ENCODE measurements at places on chromosomes 3 and 15.

DNA sequence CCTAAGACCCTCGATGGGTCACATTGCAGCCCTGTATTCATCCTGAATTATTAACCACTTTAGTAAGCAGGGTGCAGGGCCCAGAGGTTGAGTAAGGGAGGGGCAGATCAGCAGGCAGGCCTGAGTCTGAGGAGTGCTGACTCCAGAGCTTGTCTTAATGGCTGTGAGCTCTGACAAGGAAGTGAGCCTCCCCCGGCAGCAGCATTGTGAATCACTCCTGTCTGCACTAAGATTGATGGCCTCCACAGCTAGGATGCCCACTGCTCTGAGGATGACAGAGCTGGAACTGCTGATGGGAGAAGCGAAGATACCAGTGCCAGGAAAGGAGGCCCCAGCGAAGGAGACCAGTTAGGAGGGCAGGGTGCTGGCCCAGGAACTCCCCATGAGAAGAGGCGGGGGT, 46.5 kb upstream of the CCDC174 start:
- no peak for DNase-seq

DNA sequence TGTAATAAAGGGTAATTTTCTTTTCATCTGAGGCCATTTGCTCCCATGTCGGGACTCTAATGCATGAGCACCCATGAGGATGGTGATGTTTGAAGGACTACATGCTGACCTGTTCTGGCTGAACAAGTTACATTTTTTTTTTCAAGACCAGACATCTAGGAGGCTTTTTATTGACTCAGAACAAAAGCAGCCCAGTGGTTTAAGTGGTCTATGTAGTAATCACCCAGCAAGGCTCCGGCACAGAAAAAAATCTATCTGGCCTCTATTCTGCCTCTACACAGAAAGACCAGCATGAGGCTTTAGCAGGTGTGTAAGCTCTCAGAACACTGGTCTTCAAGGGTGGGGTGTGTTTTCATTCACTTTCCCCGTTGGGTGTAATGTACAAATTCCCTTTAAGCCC, 95.1 kb upstream of the ZBED2 start:
- no peak for DNase-seq

DNA sequence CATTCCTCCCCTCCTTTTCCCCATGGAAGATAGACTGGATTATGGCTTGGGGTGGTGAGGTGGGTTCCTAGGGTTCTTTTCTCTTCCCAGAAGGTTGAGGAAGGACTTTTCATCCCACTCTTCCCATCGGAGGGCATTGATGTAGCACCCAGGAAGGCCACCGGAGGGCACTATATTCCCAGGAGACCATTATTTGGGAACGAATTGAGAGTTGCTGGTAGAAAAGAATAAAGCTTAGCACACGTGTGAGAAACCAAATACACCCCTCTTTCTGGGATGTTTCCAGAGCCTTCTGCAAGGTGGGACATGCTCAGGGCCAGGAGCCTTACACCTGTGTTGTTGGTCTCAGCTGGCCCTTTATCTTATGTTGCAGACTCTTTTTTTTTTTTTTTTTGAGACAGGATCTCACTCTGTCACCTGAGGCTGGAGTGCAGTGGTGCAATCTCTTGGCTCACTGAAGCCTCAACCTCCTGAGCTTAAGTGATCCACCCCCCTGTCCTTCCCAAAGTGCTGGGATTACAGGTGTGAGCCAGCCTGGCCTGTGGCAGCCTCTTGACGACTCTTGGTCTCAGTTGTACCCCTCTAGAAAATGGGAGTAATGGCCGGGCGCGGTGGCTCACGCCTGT, 6.3 kb upstream of the CDC25A start:
- peak; percentile 75 for DNase-seq

DNA sequence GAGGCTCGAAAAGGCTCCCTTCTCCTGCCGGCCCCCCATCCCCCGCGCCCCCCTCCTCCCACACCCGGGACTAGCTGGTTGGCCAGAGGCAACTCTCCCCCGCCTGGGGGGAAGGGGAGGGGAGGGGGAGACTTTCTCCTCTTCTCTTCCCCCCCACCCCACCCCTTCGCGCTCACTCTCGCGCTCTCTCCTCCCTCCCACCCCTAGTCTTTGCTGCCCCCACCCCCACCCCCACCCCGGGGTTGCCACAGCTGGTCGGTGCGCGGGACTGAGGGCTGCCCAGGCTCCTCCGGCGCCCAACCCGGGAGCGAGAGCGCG, 710 bp downstream of the MECOM start:
- DNase-seq = no peak

DNA sequence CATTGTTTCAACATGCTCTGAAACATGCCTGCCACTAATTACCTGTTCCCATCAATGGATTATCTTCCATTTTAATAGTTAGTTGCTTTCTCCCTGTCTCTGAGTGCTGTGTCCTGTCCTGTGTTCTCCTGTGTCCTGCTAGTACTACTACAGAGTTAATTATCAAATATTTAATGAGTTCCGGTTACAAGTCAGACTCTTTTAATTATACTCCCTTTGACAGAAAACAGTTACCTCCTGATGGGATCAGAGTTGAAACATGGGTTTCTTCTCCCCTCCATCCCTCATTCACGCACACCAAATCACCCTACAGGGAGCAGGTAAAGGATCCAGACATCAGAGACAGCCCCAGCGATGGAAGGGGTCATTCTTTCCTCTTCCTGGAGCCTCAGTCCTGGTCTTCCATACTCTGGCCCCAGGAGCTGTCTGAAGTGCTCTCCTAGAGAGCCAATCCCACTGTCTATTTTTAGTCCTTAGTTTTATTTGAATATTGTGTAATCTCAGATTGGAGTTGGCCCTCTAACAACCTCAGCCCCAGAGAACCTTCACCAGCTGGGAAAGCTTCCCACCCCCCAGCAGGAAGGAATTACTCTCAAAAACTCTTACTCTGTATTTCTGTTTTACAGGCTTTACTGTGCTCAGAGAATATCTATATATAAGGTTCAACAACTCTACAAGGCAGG, 137.0 kb upstream of the C2CD4B start:
- DNase-seq = no peak

- peak; percentile 69 for DNase-seq
Measured at GRCh38 chr3:43855674-43856299, 165.0 kb downstream of the ABHD5 start.

- no peak for DNase-seq
Measured at GRCh38 chr3:110106805-110107204, 769.5 kb upstream of the DPPA4 start.

GRCh38 chr3:64203969-64204908, 21.0 kb downstream of the PRICKLE2 start:
- DNase-seq = no peak

- DNase-seq = no peak
Measured at GRCh38 chr3:57274845-57275244, 17.6 kb downstream of the ASB14 start.

- DNase-seq = no peak
Measured at GRCh38 chr3:196120291-196120951, 38.5 kb upstream of the TFRC start.

GRCh38 chr15:69624155-69624520, 171.5 kb downstream of the RPLP1 start:
- no peak for DNase-seq

- peak; percentile 43 for DNase-seq
Measured at GRCh38 chr15:89171136-89172072, 50.0 kb downstream of the RLBP1 start.

- DNase-seq = no peak
Measured at GRCh38 chr3:35705904-35706303, 66.6 kb downstream of the ARPP21 start.

- DNase-seq = no peak
Measured at GRCh38 chr3:130772129-130772528, 25.5 kb upstream of the PIK3R4 start.

GRCh38 chr3:175716446-175716845, 857.3 kb downstream of the NAALADL2 start:
- no peak for DNase-seq

DNA sequence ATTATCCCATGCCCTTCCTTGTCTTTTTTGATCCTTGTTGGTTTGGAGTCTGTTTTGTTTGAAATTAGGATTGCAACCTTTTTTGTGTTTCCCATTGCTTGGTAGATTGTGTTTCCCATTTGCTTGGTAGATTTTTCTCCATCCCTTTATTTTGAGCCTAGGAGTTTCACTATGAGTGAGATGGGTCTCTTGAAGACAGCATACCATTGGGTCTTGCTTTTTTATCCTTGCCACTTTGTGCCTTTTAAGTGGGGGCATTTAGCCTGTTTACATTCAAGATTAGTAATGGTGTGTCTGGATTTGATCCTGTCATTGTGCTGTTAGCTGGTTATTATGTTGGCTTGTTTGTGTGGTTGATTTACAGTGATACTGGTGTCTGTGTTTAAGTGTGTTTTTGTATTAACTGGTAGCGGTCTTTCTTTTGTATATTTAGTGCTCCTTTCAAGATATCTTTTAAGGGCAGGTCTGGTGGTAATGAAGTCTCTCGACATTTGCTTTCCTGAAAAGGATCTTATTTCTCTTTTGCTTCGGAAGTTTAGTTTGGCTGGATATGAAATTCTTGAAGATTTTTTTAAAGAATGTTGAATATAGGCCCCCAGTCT, 70.8 kb downstream of the AKAP13 start:
- DNase-seq = no peak

GRCh38 chr15:28914483-28915023, 28.8 kb downstream of the APBA2 start:
- no peak for DNase-seq

DNA sequence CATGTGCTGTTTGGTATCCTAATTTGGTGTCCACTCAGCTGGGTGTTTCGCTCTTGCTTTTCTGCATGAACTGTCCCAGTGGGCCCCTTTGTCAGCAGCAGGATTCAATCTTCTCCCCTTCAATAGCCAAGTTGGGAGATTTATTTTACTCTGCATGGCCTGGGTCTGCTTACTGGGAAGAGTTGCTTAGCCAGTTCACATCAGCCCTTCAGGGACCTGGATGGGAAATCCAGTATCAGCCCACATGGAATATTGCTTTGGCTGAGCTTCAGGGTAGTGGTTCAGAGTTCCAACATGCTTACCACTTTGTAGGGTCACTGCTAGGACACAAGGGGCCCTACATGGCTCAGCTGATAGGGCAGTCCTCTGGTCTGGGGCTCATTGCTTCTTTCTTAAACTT, 93.0 kb upstream of the BOC start:
- DNase-seq = no peak

DNA sequence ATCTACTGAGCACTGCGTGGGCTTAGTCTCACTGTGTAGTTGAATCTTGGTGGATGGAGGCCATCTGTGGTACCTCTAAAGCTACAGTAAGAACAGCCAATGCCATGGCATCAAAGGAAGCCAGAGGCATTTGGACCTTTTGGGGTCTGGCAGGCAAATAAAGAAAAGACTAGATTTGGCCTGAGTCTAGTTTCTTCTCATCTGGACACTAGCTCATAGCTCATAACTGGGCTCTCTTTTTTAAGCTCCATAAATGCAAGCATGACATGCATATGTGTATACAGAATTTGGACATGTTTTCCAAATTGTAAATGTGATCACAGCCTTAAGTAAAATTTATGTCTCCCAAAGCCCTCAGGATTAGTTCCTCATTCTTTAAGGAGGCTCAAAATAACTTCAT, 107.5 kb downstream of the CNTN6 start:
- no peak for DNase-seq

DNA sequence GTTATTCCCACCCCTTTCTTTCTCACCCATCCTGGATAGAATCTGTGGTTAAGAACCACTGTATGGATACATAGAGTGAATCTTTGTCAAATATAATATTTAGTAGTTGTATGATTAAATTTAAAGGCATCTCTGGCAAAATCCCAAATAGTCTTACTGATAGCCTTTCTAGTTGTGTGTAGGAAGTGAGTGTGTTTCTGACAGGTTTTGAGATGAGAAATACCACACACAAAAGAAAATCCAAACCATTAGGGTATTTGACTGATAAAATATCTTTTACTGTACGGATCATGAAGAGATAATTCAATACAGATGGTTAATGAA, 44.7 kb upstream of the PLCL2 start:
- DNase-seq = no peak

DNA sequence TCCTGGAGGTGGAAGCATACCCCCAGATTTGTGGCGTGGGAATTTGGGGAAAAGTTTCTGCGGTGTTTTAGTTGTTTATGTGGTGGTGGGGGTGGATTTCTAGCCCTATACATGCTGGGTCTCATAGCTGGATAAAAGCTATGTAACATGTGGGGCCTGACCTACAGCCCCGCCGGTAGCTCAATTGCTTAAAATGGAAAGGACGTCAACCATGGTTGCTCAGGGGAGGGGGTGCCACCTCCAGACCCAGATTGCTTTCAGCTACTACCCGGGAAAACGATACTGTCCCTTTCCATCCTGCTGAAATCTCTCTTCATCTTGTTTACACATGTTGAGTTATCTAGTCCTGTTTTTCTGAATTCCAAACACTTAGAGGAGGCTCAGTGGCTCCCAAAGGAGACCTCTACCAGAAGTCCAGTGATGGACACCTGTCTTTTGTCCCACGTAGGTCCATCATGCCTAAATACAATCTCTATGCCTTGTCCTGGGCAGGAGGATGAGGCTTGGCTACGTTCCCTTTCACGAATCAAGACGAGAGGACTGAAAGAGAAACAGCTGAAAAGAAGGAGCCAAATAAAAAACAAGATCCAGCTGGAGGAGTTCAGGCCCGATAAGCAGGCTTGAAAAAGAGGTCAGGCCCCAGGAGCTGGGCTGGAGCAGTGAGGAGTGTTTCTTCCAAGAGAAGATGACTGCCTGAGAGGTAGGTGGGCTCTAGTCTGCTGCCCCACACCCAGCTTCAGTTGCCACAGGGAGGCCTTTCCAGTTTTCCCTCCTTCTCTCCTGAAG, 72.1 kb upstream of the TPRG1 start:
- DNase-seq = no peak

DNA sequence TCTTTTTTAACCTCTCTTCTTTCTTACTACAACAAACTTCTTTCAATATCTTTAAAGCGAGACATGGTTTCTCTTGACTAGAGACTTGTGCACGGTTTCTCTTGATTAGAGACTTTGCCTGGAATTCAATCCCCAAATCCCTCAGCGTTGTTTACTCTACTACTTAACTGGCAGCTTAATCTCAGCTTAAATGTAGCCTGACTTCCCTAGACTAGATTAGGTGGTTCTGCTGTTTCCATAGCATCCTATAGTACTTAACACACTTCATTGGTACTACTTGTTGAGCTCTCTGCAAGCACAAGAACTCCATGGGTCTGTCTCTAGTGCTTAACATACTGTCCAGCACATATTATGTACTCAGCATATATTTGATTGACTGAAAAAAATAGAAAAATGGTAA, 168.2 kb upstream of the GPR149 start:
- no peak for DNase-seq

GRCh38 chr3:5192571-5193365, 5.3 kb downstream of the EDEM1 start:
- DNase-seq = no peak

- no peak for DNase-seq
Measured at GRCh38 chr15:83208367-83208661, 691 bp upstream of the HDGFL3 start.

DNA sequence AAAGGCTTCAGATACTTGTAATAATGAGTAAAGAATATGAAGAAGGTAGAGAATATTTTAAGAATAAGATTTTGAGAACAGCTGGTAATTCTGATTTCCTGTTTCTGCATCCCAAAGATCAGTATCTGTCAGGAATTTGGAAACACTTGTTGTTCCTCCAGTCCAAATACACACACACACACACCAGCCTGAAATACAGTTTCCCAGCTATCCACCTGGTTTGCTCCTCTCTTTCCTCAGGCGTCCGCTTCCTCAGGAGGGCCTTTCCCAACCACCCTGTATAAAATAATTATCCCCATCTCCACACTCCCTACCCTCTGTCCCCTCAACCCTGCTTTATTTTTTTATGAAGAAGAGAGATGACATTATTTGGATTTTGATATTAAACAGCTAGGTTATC, 2.0 kb upstream of the FSIP1 start:
- DNase-seq = no peak

GRCh38 chr3:171688002-171688401, 122.3 kb downstream of the PLD1 start:
- no peak for DNase-seq

GRCh38 chr3:16633948-16634347, 28.7 kb upstream of the DAZL start:
- DNase-seq = no peak
